ENCODE measurements at places on chromosomes 1 and 21.

GRCh38 chr1:176628775-176629174 is 165.8 kb downstream of the PAPPA2 start:
- no peak for DNase-seq

- no peak for DNase-seq
Observed at GRCh38 chr1:200290010-200290685, 119.7 kb downstream of the ZNF281 start.

- no peak for DNase-seq
Observed at GRCh38 chr1:26704629-26705028, 8.8 kb downstream of the ARID1A start.

GRCh38 chr1:235908742-235909520 is 42.2 kb upstream of the LYST start:
- no peak for DNase-seq

DNA sequence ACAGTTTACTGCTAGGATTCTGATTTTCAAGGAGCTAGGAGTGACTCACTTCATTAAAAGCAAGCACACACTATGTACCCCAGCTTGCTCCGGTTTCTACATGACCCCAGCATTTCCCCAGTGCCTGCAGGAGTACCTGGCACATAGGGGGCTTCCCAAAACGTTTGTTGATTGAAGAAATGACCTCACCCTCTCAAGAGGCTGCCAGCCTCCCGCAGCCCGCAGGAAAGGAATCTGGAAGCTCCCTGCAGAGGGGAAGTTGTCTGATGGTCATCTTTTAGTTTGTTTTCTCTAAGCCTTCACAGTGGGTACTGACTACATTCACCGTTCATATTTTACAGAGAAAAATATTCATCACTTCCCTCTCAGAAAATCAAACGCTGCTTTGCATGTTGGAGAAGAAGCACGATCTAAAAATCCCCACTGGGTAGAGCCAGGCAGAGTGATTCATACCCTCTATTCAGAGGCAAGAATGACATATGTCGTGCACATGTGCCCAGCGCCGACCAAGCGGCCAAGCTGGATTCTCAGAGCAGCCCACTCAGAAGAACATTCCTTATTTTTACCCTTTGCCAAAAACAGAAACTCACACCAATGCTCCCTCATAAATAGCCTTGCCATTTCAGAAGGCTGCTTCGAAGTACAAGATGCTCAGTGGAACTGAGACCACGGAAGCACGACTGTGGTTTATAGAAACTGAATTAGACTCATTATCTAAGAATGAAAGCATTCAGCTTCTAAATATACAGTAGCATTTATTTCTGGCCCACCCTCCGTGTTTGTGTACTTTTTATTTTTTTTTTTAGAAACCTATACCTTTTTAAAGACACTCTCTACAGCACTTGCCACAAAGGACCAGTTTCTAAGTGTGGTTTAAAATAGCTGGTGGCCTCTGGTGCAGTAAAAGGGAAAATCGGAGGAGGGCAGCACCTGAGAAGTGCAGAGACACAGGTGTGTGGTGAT is 143.2 kb downstream of the MIS18A start:
- no peak for DNase-seq

DNA sequence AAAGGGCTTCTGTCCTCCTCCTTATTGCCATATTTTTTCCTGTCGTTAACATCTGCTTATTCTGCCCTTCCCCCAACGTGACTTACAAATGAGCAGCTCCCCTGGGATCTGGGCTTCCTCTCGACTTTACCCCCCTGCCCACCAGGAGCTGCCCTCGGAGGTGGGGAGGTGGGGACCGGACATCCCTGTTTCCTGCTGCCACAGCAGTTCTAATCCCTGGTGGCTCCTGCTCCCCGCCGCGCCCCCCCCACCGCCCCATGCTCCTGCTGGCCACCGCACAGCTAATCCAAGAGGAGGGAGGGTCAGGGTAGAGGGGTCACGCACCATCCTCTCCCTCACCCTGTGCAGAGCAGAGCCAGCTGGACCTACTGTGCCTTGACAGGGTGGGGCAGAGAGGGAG is 4.4 kb upstream of the SLC27A3 start:
- DNase-seq, result no peak

GRCh38 chr1:169105434-169106094 is 926 bp upstream of the ATP1B1 start:
- DNase-seq, result no peak

DNA sequence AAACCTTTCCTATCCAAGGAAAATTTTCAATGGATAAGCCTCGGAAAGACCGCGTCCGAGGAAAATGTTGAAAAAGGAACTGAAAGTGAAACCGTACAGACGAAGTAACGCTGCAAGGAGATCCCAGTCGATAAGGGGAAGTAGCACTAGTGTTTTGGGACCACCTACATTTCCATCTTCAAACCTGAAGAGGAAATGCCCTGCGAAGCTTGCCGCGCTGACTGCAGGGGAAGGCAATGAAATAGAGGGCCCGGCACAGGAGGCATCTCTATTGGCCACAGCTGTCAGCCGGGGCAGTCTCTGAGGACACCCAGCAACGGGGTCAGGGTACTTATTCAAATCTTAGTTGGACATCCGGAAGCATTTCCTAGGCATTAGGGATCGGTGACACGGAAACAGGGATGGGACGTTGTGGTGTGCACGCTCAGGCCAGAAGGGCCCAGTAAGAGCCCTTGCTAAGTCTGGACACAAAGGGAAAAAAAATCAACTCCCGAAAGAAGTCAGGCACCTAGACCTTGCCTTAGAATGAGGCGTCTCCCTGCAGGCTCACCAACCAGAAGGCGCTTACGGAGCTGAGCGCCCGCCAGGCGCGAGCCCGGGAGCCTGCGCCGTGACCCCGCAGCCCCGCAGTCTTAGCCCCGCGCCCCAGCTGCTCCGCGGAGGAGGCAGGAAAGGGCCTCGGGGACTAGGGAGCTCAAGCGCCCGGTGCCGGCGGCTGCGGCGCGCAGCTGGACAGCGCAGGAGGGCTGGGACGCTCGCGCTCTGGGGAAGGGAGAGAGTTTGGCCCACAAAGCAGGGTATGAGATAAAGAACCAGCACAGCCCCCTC is 655 bp downstream of the USF1 start:
- DNase-seq, result no peak

DNA sequence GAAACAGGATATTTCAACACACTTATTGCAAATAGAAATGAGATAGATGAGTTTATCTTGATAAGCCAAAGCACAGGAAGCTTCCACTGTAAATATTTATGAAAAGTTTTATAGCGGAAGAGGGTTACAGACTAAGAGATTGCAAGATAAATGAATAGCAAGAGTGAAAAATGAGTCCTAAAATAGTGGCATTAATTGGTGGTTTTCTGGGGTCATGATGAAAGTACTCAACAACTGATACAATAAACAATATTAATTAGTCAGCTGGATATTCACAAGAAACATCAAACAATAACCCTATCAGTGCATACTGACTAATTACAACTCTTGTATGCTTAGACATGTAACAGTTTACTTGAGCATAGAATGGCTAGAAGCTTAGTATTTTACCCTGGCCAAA is 154.8 kb upstream of the CHODL start:
- no peak for DNase-seq

DNA sequence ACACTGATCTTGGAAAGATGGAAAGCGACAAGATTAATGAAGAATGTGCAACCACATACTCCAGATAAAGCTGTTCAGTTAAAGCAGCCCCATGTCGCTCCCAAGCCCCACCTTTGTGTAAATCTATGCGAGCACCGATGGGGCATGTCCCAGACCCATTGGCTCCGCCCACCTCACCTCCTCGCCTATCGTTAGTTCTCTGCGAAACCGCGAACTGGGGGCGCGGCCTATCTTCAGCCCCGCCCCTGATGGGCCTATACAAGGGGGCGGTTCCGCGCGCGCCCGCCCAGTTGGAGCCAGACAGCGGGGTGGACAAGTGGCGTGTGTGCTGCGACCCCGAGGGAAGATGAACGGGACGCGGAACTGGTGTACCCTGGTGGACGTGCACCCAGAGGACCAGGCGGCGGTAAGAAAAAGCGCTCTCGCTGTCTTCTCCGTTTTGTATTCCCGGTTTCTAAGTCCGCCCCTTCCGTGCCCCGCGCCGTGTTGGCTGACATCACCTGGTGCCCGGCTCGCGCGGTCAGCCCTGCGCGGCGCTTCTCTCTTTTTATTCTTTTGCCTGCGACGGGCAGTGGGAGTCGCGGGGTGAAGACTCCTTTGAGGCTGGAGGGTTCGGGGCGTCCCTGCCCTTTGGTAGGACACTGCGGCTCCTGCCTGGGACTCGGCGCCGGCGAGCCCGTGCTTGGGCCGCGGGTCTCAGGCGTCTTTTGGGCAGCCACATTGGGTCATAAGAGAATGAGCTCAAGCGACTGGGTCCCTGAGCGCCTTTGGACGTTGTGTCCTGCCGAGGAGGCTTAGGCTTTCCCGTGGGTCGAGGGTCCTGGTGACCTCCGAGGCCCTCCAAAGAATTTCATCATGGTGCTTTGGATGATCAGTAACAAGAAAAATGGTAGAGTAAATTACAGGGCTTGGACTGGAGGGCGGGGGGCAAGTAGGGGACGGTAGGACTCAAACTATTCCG is at the start of gene TUFT1:
TSS of gene TUFT1 (plus strand) at position 289 of the 961 bp plus-strand sequence. CDS start at position 347, 58 bp downstream.
- no peak for DNase-seq

- DNase-seq, result no peak
Observed at GRCh38 chr1:18734001-18734400, 103.4 kb downstream of the PAX7 start.

GRCh38 chr1:198889749-198890148 is 250.9 kb downstream of the PTPRC start:
- no peak for DNase-seq

DNA sequence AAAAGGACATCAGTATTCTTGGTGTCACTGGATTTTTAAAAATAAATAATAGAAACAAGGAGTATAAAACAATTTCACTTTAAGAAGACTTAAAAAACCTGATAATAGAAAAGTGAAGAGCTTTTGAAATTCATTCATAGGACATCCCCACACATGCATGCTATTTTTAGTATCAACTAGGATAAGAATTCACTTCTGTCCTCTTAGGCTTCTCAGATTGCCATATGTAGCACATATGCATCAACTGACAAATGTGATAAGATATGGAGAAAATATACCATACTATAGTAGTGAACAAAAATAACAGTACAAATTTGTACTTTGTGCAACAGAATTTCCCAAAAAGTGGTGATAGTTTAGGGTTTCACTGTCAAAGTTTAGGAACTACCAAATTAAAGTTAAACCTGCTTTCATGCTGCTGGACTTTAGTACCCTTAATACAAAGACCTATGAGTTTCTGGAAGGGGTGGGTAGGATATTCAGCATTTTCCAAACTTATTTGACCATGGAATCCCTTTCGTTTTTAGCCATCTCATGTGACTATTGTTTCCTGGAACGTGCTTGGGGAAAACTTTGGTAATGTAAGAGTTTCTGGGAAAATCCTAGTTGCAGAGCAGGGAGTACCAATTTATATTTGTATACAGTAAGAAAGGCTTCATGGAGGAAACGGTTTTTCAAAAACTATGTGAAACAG is 19.8 kb downstream of the RPRD2 start:
- DNase-seq, result no peak

DNA sequence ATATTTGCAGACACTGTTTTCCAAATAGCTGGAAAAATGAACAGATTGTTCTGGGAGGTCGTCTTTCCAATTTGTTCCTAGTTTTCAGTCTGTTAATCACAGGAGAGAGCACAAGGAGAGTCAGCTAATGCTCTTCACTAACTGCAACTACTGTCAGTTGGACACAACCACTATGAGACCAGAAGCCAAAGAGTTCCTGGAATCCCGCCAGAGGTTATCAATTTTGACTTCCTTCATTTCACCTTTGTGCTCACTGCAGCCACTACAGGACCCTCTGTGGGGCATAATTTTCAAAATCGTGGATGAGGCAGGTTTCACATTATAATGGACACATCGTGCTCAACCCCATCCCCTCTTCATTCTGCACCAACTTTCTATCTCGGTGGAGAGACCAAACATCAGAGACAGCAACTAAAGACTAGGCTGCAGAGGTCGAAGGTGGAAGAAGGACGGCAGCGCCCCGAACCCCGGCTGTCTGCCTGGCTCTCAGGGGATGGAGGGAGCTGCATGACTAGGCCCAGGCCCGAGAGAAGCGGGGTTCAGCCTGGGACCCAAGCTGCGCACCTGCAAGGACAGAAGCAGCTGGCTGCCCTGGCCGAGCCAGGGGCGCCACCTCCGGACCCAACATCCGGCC is 602 bp downstream of the KIAA0319L start:
- no peak for DNase-seq

- no peak for DNase-seq
Observed at GRCh38 chr21:27582246-27582947, 615.5 kb upstream of the ADAMTS5 start.

DNA sequence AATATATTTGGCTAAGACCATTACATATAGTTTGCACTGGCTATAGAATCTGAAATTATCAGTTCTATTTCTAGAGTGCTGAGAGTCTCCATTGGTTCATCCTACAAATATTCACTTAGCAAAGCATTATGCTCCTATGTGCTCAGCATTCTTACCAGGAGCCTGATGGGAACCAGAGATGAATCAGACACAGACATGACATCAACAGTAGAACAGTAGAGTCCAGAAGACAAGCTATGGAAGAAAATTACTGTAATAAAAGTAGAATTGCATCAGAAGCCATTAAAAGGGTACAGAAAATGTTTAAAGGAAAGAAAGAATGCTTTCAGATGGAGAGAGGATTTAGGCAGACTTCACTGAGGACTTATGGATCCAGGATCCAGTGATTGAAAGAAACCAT is 271.7 kb upstream of the SNX7 start:
- peak; percentile 87 for DNase-seq

DNA sequence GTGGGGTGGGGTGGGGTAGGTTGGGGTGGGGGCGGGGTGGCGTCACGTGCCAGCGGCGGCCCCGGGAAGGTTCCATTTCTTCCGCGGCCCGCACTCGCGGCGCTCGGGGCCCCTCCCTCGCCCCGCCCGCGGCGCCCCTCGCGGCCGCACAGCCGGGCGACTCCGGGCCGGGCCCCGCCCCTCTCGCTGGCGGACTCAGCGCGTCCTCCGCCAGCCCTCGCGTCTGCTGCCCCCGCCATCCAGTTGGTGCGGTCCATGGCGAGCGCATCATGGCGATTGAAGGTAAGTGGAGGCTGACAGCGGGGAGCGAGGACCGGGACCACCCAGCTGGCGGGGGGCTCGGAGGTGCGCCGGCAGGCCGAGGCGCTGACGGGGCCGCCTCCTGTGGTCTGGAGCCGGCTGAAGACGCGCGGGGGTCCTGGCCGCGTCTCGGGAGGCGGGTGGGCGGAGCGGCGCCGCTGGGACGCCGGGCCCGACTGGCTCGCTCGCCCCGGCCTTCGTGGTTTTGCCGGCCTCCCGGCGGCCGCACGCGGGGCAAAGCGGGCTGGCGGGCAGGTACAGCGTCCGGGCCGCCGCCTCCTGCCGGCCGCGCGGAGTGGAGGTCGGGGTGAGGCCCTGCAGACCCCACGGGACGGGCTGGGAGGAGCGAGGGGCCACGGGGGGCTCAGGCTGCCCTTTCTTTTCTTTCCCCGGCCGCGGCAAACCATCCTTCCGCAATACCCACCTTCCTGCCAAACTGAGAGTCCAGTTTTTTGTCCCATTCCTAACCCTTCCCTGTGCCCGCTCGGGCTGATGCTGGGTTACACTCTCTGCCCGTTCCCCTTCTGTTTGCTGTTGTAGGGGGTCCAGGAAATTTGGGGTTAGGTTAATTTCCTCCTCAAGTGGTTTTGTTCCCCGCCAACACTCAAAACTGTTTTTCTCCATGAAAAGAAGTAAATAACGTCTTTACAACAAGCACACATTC is at the start of gene SYT14:
TSS of gene SYT14 (plus strand) at position 222 of the 964 bp plus-strand sequence. CDS start at position 270, 48 bp downstream.
- DNase-seq, result no peak
